ENCODE measurements at places on chromosomes 4 and X.
A peak's percentile ranks its signal among the peaks of the same experiment; 100 is the strongest.

DNA sequence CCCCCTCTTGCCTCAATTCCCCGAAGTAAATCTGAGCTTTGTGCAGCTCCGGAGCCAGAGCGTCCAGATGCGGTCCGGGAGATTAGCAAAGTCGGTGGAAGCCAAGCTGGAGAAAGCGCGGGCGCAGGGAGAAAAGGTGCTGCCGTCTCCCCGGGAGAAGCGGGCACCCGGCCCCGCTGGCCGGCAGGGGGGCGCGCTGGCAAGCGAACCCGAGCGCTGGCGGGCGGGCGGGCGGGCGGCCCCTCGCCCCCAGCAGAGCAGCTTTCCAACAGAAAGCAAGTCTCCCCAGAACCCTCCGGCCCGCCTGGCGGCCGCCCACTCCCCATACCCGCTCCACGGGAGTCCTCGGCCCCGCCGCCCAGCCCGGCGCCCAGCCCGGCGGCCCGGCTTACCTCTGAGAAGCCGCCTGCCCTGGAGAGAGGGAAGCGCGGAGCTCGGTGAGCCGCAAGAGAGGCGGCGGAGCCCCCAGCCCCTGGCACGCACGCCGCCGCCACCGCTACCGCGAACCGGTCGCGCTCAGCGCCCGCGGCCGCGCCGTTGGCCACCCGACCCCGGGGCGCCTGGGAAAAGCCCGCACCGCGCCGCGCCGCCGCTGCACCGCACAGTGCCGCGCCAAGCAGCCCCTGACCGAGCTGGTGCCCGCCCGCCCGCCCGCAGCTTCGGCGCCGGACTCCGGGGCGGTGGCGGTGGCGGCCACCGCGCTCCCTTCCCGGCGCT is 529 bp upstream of the CITED1 start:
- DNase-seq, result no peak

DNA sequence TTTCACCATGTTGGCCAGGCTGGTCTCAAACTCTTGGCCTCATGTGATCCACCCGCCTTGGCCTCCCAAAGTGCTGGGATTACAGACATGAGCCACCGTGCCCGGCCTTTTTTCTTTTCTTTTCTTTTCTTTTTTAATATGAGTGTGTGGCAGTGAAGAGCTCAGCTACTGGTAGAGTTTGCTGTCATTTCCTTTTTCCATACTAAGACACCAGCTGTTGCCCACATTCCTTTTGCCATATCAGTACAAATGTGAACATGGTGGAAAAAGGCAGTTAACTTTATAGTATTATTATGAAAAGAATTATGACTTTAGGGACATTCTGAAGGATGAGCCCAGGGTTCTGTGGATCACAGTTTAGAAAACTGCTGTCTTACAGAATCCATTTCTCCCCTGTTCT is 69.8 kb downstream of the EGF start:
- no peak for DNase-seq

- DNase-seq, result no peak
Observed at GRCh38 chr4:86744570-86744969, 104.6 kb downstream of the SLC10A6 start.

- no peak for DNase-seq
Observed at GRCh38 chrX:46961097-46961496, 48.9 kb downstream of the JADE3 start.

DNA sequence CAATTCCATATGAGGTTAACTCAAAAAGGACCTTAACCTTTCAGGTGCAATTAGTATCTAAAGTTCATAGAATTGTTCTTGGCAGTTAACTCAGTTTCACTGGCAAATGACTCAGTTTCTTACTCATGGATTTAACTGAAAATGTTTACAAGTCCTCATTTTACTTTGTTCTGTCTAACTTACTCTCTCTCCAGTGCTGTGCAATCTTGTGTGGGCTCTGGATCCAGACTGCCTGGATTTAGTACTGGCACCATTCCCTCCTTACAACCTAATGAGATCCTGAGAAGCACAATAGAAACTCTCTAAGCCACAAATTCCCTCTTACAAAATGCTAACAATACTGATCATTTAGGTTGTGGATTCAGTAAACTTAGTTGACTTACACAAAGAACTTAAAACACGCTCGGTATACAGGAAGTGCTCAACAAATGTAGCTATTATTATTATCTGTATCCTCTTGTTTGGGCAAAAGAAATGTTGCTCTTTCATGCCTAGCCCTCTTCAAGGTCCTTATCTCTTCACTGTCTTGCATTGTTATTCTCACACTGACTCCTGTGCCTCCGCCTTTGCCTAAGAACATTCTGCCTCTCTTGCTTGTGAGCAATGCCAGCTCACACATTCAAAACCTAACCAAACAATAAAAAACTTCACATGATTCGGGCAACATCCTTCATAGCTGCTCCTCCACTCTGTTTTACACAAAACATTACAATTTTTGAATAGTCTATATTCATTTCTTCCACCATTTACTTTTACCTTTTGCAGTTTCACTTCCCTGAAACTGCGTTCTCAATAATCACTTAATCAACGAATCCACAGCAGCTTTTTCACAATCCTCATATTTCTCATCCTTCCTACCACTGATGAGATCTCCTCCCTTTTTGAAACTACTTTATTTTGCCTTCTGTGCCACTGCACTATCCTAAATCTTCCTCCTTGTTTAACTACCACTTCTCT is 91.8 kb downstream of the PDE5A start:
- no peak for DNase-seq

- no peak for DNase-seq
Observed at GRCh38 chr4:24657768-24658617, 73.6 kb upstream of the DHX15 start.

- DNase-seq, result no peak
Observed at GRCh38 chr4:176016601-176017000, 49.0 kb upstream of the WDR17 start.

DNA sequence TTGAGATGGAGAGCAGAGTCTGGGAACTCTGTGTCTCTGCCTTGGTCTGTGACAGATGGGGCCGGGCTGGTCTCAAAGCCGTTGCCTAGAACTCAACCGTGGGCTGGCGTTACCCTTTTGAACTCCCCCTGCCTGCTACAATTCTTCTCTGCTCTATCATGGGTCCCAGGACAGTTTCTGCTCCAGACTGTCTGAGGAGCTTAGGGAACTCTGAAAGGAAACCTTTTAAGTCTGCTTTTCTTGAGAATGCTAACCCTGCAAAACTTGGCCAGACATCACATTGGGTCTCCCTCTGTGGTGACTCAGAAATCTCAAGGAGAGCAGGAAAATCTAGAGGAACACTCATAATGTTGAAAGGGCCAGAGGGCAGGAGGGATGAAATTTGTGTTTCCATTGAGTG is 240.6 kb downstream of the CBR4 start:
- DNase-seq, result no peak

DNA sequence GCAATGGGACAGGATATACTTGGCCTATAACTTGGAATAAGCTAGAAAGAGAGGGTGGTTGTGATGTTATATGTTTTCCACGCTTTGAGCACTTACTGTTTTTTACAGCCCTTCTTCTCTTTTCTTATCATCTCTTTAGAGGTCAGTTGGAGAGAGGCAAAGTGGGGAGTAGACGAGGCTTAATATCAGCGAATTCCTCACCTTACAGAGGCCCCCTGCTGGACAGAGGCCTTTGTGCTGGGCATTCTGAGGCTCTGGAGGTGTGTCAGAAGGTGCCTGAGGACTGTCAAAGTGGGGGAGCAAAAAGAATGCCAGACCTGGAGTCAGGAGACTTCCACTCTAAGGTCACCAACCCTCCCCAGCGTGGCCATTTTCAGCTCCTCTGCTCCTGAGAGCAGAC is 42.5 kb downstream of the MAMLD1 start:
- DNase-seq, result no peak

- no peak for DNase-seq
Observed at GRCh38 chr4:138507522-138507921, 265.4 kb upstream of the SLC7A11 start.

GRCh38 chr4:170464614-170465197 is 374.9 kb upstream of the AADAT start:
- no peak for DNase-seq

DNA sequence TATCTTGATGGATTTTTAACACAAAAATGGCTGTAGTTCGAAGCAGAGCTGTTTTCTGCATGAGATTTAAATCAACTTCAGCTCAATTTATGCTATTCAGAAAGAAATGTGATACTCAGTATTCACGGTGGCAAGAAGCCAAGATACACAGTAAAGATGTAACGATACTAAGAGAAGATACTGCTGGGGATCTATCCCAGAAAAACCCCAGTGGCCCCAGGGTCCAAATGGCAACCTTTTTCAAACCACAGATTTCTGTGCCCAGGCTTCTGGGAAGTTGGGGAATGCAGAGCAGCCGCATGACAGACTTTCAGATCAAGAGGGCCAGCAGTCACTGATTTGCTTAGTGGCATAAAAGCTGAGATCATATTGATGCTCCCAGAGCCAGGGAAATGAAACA is 353.9 kb downstream of the AFF2 start:
- no peak for DNase-seq

- DNase-seq, result no peak
Observed at GRCh38 chrX:148540114-148540513, 39.7 kb downstream of the AFF2 start.

DNA sequence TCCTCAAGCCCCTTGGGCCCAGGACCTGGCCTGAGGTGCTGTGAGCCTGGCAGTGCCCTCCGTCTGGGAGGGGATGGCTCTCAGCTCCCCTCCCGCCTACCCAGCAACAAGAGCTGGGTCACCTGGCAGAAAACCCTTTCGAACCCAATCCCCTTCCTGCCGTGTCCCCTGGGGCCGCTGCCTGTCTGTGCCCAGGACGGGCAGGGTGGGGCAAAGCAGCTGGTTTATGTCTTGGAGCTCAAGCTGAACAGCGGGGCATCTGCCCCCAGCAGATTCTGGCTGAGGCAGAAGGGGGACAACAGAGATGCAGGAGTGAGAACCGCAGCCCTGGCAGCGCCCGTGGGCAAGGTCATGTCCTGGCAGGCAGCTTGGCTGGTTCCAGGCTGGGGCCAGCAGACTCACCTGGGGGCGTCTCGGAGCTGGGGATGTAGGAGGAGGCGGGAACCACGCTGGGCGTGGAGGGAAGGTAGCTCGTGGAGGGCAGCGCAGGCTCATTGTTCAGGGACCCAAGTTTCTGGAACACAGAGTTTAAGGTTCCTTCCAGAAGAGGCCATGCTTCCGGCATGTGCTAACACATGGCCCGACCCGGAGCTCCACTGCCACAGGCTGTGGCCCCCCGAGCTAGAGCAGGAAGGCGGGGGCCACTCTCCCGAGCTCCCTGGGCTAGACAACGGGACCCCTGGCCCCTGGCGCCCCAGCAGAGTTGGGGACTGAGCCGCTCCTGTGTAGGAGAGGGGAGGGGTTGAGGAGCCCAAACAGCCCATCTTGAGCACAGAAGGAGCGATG is 24.2 kb downstream of the NELFA start:
- no peak for DNase-seq

- no peak for DNase-seq
Observed at GRCh38 chrX:39755143-39756032, 342.4 kb downstream of the BCOR start.

DNA sequence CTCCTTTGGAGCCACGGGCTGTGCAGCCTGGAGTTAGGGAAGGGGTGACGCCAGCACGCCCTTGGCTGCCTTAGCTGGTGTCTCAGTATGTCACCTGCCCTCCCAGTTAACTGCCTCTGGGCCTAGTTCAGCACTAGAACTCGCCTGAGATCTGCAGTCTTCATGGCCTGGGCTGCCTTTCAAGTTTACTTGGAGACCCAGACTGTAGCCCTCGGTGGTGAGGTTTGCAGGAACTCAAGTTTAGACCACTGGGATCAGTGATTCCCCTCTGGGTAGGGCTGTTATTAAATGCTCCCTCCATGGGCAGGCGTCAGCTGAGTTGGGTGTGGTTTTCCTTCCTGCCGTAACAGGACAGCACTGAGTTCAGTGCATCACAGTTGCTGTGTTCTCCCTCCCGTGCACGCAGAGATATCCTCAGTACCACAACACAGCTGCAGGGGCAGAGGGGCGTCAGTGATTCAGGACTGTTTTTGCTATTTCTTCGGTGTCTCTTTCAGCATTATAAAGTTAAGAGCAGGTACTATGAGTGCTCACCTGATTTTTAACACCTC is 30.5 kb downstream of the PLAC8 start:
- peak; percentile 46 for DNase-seq

DNA sequence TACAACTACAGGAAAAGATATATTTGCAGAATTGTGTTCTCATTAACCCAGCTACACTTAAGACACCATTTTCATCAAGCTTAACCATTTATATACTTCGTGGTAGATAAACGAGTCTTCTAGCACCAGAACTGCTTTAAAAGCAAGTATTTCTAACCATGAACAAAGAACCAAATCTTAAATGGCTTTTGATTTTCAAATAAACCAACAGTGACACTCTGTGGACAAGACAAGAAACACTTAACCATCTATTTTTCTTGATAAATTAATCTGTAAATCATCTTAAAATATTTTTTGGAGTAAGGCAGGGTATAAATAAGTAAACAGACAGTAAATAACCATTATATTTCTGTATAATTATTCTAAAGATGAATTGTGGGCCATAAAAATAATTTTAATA is 10.2 kb downstream of the BEND2 start:
- no peak for DNase-seq

- no peak for DNase-seq
Observed at GRCh38 chr4:65535113-65535512, 135.2 kb downstream of the EPHA5 start.

DNA sequence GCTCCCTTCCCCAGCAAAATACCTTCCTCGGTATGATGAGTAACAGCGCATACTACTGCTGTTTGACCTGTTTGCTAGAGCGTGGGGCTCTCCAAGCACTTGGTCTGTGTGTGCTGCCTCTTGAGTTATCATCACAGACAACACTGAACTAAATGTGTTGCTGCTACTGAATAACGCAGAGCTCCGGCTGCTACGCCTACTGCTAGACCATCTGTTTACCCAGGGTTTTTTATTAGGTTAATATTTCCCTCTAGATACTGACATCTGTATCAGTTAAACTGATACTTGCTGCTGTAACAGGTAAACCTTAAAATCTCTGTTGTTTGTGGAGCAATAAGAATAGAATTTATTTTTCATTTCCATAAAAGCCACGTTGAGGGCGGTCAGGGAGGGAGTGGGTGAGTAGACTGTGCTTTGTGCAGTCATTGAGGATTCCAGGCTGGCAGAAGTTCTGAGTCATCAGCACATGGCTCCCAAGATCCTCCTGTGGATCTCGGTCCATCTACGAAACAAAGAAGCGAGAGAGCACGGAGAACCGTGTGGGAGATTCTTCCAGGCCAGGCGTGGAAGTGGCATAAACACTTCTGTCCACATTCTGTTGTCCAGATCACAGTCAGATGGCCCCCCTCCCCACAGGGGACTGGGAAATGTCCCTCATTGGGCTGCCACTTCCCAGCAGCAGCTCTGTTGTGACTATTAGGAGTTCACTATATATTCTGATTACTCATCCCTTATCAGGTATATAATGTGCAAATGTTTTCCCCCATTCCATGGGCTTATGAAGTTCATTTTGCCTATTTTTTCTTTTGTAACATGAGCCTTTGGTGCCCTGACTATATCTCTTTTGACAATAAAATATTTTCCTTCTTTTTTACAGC is 14.1 kb downstream of the GRK4 start:
- DNase-seq, result no peak

- no peak for DNase-seq
Observed at GRCh38 chr4:110493520-110493919, 17.6 kb downstream of the ENPEP start.

DNA sequence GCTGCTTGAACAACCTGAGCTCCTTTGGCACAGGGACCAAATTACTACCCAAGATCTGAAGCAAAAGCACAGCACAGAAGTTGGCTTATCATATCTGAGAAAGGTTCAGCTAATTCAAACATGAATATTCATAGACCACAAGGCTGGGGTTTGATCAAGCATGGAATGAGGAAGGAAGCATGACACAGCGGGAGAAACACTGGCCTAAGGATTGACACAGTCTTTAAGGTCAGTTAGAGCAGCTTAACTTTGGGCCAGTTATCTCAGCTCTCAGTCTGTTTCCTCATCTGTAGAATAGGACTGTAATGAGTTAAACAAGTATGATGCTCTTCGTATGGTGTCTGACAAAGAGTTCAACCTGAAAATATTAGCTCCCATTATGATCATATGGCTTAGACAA is 88.5 kb upstream of the CBR4 start:
- DNase-seq, result no peak
